Cardiac muscle cell (in vitro differentiated cells and primary cell): ENCODE measurements at places on chromosomes 1 and 21. TPM values are rescaled to one million over a fixed set of nuclear protein-coding genes. Genes with fewer than 3 reads are reported as not detected.
A peak's percentile ranks its signal among the peaks of the same experiment; 100 is the strongest.

The NPHS2 gene
- not detected in 2 replicates for total RNA-seq

DNA sequence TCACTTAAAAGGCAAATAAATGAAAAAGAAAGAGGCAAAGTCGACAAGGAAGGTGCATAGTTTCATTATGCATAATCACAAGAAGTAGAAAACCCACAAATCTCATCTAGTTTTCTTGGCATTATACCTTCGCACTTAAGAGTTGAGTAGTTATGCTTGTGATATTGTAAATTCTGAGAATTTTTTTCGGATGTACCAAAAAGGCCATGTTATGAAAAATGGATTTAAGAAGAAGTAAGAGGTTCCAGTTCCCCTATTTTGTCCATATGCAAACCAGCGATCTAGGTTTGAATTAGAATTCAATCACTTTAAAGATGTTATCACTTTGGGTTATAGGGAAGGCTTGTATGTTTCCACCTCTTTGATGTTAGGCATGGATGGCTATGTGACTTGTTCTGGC lies 7.9 kb upstream of the ERICH3 start:
- DNase-seq: no peak

The ITGB3BP gene
- 5.1 and 10.0 TPM in 2 replicates for total RNA-seq

DNA sequence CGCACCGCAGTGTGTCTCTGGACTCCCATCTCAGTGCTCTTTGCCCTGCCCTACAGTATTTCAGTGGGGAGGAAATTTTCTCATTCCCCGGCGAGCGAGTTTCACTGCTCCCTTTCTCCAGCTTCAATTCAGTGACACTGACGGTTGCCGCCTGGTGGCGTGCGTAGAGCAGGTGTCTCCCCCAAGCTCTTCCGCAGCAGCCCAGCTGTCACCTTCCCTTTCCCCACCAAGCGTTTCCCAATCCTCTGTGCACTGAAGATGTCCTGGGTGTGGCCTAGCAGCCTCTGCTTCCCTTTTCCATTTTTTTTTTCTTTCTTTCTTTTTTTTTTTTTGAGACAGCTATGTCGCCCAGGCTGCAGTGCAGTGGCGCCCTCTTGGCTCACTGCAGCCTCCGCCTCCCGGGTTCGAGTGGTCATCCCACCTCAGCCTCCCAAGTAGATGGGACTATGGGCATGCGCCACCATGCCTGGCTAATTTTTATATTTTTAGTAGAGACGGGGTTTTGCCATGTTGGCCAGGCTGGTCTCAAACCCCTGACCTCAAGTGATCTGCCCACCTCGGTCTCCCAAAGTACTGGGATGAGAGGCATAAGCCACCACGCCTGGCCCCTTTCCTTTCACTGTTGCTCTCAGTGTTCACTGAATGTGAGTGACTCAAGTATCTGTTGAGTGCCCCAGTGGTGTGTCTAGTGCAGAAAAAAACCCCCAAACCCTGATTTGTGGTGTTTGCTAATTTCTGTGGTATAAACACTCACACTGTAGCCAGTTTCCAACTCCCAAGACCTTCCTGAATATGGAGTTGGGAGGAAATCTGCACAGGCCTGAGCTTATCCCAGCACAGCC lies 30.1 kb downstream of the TNFRSF1B start:
- DNase-seq: no peak

The RPS6KA1 gene
- 32.4 and 46.2 TPM in 2 replicates for total RNA-seq

GRCh38 chr1:70930062-70930461 lies 117.6 kb downstream of the PTGER3 start:
- DNase-seq: no peak

DNA sequence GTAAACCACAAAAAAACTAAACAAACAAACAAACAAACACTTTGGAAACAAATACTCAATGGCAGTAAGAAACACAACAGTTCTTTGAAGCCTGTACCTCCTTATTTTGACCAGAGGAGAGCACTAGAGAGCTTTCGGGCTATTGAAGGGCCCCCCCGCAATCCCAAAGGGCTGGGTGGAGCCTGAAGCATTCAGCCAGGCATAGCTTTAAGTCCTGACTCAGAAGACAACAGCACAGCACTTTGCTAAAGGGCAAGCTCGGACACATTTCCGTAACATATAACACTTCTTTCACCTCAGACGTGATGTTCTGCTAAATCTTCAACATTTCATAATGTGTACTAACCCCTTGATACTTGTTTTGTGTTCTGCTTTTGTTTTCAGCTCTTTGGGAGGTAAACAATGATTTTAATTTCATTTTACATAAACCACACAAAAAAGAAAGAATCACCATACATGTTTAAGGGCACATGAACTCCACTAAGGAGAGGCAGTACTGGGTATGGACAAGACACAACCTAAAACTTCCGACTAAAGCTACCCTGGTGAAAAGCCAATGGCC lies 9.7 kb upstream of the SHCBP1L start:
- peak; percentile 92 for DNase-seq

The DMBX1 gene
- not detected in 2 replicates for total RNA-seq

DNA sequence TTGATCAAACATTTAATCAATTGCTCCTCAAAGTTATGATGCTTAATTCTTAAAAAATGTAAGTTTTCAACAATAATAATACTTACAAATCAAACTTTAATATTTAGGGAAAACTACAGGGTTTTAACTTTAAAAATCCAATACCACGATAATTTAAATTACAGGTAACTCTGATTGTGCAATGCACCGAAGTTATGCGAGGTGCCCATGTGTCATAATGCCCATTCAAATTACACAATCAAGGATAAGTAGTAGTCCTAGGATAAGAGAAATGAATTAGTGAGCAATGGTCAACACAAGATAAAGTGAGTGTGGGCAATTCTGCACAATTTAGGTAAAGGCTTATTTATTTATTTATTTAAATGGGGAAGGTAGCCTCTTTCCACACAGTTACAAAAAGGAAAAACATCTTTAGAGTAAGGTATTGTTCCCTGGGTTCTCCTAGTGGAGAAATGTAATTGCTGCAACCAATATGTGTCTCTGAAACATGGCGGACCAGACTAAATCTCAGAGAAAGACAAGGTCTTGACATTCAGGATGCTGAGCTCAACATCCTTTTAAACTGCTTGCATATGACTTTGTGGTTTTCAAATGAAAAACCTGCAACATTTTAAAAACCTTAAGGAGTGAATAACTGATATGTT lies 164.2 kb downstream of the TTLL7 start:
- no peak for DNase-seq

- no peak for DNase-seq
These were observed 1.1 kb upstream of the C2CD2 start for GRCh38 chr21:41954654-41955499.

The TPM3 gene
- 120 and 137 TPM in 2 replicates for total RNA-seq

GRCh38 chr1:981955-982558 lies at the start of gene PERM1:
Gene PERM1 (minus strand): TSS chr1:982093. CDS start chr1:981029, 1,064 bp downstream.
- no peak for DNase-seq

DNA sequence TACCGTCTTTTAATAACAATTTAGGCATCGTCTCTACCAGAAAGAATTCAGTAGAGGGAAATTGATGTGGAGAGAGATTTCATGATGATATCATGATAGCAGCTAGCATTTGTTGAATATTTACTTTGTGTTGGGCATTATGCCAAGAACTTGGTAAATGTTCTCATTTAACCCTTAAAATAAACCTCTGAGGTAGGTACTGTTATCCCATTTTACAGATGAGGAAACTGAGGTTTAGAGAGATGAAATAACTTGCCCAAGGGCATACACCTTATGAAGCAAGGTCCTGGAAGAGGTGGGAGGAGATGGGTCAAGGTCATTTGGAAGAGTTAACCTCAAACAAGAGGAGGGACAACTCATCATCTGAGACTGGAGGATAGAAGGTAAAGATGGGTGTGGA lies 34.8 kb downstream of the TSNAX start:
- DNase-seq: no peak

The KLF17 gene
- total RNA-seq: not detected in 2 replicates

The BMP8B gene
- total RNA-seq: not detected in 2 replicates

The INPP5B gene
- total RNA-seq: 14.0 and 18.4 TPM in 2 replicates

DNA sequence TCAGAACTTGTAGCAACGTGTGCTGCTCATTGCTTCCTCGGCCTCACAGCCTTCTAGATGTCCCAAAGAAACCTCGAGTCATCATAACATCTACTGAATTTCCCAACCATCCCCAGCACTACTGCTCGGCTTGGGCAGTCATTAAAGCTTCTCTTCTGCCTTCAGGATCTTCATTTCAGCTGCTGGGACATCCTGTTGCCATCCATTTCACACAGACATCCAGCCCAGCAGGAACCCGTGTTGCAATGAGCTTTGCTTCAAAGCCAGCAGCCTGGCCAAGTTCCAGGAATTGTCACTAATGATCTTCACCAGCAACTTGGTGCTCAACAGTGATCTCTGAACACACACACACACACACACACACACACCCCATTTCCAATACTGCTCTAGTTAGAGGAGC lies 18.5 kb downstream of the WLS start:
- peak; percentile 89 for DNase-seq

GRCh38 chr1:43587594-43587993 lies 56.9 kb downstream of the PTPRF start:
- DNase-seq: peak; percentile 21

- peak; percentile 23 for DNase-seq
These were observed 4.0 kb upstream of the GBP5 start for GRCh38 chr1:89276690-89277089.

The ROR1 gene
- 28.0 and 47.8 TPM in 2 replicates for total RNA-seq

GRCh38 chr1:114499478-114499877 lies 11.5 kb downstream of the TRIM33 start:
- DNase-seq: no peak

GRCh38 chr1:33241866-33242265 lies 14.4 kb upstream of the ZNF362 start:
- DNase-seq: no peak

The USP16 gene
- 10.7 and 11.5 TPM in 2 replicates for total RNA-seq

DNA sequence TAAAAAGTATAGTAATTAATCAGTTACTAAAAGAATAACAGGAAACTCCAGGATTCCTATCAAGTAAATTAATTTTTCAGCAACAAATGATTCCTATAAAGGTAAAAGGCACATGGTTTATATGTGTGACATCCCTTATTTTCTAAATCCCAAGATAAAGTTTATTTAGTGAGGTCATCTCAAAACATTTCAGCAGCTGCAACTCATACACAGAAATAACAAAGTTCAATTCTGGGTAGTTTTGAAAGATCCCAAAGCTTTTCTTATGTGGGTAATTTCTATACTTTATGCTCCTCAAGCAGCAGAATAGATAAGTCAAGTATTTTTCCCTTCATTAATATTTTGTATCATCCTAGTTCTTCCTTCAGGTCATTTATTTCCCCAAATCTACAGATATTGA lies 117.7 kb downstream of the EIF4G3 start:
- no peak for DNase-seq

DNA sequence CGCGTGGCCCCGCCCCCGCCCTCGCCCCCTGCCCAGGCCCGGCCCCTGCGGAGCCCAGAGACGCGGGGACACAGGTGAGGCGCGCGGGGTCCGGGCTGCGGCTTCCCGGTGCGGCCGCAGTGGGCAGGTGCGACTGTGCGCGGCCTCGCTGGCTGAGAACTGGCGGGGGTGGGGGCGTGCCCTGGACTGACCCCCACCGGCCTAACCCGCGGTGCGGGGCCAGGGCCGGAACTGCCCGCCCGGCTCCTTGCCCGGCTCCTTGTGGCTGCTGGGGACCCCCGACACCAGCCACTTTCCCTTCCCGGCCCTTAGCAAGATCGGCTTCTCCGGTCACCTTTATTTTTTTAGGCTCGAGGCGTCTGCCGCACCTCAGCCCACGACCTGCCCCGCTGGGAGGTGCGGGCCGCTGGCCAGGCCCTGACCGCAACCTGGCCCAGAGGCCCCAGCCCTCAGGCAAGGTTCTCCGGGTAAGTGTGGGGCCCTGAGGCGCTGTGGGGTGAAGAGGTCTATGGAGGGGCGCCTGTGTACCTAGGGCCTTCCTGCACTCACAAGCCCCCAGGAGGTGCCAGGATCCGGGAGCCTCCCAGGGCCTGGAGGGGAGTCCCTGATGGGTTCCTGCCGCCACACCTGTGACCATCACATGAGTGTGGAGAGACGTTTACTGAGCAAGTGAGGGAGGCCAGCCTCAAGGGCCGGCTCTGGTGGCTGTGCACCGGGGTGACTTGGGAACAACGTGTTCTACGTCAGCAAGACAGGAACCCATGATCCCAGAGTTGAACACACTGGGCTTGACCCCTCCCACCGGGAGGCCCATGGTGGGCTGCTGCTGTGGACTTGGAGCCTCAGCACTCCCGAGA lies at the start of gene SMIM1:
TSS of gene SMIM1 (plus strand) at position 35 of the 857 bp plus-strand sequence. CDS start 2,625 bp downstream, outside the sequence.
- no peak for DNase-seq

DNA sequence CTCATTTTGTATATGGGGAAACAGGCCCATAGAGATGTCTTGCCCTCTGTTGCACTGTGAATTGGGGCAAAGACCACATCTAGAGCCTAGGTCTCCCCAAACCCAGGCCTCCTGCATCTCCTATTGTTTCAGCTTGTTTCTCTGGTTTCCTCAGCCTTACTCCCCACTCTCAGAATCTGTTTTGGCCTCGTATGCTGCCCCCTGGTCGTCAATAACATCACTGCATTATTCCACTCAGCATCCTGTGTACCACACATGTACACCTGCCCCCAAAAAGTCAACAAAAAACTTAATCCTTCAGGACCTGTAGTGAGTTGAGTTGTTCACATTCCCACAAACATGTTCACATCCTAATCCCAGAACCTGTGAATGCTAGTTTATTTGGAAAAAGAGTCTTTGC lies 184.8 kb downstream of the BRINP2 start:
- DNase-seq: peak; percentile 50

- peak; percentile 60 for DNase-seq
These were observed at the start of gene TNFRSF9 for GRCh38 chr1:7940745-7941436. Gene TNFRSF9 (minus strand): TSS chr1:7940839. CDS start chr1:7939994, 845 bp downstream.

The TSTD1 gene
- total RNA-seq: 262 and 347 TPM in 2 replicates

GRCh38 chr1:234163267-234163919 lies 209.9 kb upstream of the COA6 start:
- no peak for DNase-seq

The THEM5 gene
- not detected in 2 replicates for total RNA-seq

DNA sequence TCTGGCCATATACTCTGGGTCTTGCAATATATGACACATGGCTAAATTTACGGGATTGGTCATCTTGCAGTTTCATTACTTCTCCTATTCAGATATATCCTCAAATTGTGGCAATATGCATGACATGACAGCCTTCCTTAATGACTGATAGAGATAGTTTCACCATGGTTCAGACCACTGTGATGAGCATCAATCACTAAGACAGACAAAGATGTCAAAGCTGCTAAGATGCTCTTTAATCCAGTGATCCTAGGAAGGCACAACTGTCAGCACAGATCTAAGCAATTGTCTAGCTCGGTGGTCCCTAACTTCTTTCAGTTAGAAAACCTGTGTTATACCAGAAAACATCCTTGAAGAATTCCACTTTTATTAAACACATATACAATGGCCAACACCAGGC lies 70.9 kb upstream of the ADGRL2 start:
- DNase-seq: no peak

- DNase-seq: no peak
These were observed 43.0 kb upstream of the TMEM61 start for GRCh38 chr1:54937469-54937868.

DNA sequence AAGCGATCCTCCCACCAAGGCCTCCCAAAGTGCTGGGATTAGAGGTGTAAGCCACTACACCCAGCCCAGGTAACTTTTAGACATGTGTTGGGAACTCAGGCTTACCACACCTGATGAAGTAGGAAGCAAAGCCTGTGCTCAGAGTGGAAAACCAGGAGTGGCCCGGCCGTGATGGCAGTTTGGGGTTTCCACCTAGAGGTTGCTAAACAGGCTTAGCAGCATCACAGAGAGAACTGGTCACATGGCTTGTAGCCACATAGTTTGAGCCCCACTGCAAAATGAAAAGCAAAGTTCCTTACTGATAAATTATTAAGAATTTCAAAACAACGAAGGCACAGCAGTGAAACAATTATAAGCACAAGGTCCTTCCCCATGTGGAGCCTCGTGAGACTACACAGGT lies 142.6 kb upstream of the CXADR start:
- no peak for DNase-seq

- no peak for DNase-seq
These were observed 11.4 kb downstream of the PLEKHO1 start for GRCh38 chr1:150160964-150161621.
